Activated CD4-positive, alpha-beta memory T cell treated with anti-CD3 and anti-CD28 coated beads, Interleukin-2, amount 10 ng/mL, durations not matched to agents 7 days and 5 days (primary cell): ENCODE measurements at places on chromosomes 11 and 22. TPM values are rescaled to one million over a fixed set of nuclear protein-coding genes. Genes with fewer than 3 reads are reported as not detected.
A peak's percentile ranks its signal among the peaks of the same experiment; 100 is the strongest.

GRCh38 chr11:64340671-64341335, 799 bp downstream of the CCDC88B start:
- DNase-seq: peak; percentile 84

DNA sequence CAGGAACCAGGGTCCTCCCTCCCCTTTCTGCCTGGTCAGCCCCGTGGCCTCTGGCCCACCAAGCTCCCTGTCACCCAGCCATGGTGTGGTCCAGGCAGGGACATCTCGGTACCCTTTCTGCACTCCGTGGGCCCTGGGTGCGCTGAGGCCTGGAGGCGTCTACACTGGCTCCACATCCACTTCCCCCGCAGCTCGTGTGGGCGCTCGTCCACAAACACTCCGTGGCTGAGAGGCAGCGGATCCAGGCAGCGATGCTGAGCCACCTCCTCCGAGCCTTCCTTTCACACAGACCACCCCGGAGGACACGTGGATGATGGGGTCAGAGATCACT, 16.1 kb downstream of the RNH1 start:
- DNase-seq: no peak

DNA sequence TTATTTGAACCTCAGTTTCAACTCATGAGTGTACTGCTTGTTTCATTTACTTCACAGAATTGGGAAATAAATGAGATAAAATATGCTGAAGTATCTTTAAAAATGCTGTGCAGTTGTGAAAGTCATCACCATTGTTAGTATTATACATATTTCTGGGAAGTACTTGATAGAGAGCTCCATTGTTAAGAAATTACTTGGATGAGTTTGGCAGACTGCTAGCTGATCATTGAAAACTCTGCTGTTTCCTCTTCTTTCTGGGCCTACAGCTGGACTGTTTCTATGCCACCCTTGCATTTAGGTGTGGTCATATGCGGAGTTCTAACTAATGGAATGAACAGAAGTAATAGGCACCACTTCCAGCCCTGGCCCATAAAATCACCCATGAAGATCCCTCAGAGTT, 10.0 kb downstream of the SIK2 start:
- DNase-seq: no peak

GRCh38 chr22:39223091-39223710, 21.6 kb downstream of the PDGFB start:
- no peak for DNase-seq

GRCh38 chr11:102530558-102530957, at the start of gene MMP7:
TSS of gene MMP7 (minus strand) at chr11:102530747. CDS start at chr11:102530700, 47 bp downstream.
- DNase-seq: no peak

DNA sequence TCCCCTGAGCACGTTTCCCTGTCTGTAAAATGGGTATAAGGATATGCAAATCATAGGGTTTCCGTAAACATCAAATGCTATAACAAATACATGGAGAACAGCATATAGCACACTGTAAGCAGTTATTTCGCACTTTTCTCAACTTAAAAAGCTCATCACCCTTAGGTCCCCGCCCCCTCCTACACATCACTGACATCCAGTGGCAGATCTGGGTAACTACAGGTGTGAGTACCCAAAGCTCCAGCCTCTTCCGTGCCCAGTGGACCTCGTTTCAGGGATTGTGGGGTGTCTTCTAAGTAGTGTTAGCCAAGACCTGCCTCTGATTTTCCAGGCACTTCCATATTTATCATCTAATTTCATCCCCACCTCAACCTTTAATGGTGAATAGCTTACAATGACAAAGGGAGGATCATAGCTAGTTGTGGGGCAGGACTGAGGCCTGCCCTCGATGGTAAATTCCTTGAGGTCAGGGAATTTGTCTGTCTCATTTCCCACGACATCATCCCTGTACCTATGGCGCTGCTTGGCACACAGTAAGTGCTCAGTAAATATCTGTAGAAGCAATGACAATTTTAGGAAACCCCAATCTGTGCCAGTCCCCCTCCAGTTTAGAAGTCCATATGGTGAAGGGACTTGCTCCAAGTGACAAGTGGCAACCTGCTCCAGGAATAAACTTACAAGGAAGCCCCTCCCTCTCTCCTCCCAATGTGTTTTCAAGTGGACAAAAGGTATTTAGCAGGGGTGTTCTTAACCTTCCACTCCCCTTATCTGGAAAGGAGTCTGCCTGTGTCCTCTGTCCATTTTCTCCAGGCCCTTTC, 340.5 kb downstream of the TENM4 start:
- DNase-seq: peak; percentile 37

DNA sequence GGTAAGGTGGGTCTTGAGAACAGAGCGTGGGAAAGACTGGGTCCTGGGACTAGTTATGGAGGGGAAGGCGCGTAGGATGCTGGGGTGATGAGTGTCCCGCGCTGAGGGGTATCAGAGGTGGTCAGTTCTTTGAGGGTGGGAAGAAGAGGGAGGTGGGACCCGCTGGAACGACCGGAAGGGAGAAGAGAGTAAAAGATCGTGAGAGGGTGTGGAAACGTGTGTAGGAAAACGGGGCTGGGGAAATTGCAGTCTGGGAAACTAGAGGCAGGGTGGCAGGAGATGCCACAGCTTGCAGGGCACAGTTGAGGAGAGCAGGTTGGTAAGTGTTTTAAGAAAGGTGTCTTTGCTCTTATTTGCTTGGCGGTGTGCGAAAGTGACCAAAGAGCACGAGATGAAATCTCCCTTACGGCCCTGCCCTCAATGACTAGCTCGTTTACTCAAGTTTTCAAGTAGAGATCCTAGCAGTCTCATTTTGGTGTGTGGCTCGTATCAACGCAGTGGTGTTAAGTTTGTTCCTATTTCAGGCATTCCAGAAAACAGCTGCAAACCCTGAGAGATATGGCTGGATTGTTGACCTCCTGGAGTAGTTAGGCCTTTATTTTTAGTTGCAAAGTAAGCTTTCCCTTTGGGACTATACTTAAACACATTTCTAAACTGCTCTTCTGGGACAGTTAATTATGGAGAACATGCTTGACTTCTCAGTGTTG, 615 bp downstream of the STT3A start:
- DNase-seq: no peak

- DNase-seq: no peak
Measured at GRCh38 chr11:85947431-85948272, 92.5 kb downstream of the CCDC83 start.

DNA sequence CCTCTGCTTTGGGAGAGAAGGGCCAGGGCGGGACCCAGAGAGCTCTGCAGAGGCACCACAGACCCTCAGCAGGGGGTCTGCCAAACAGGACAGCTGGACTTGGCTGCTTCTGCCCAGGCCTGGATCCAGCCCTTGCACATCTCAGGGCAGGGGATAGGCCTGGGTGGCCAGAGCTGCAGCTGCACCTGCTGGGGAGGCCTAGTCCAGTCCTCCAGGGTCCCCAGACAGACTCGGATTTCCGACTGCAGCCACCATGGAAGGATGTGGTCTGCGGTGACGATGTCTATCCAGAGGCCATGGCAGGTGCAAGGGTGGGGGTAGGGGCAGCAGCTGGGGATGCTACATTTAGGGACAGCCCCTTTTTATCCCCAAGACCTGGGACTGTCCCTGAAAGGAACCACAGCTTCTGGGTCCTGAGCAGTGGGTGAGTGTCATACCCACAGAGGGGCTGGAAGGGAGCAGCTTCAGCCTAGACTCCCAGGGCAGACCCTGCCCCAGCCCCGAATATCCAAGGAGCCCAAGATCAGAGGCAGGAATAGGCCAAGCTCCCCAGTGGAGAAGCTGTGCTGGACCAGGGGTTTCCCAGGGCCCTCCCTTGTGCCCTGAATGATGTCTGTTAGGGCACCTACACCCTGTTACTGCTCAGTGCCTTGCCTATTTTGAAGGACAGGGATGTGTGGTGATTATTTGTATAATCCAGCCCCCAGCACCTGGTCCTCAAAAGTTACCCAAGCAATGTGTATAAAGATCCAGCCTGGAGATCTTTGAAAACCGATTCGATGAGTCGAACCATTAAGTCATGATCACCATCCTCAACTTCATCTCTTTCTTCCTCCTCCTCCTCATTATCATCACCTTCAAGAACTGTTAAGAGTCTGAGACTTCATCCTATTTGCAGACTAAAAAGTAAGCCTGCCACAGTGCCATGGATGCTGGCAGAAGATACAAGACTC, 2.5 kb upstream of the IGLL5 start:
- DNase-seq: peak; percentile 73

- no peak for DNase-seq
Measured at GRCh38 chr22:39135092-39135896, 17.2 kb downstream of the CBX7 start.

- no peak for DNase-seq
Measured at GRCh38 chr22:43185860-43186261, 1.1 kb downstream of the TTLL12 start.

DNA sequence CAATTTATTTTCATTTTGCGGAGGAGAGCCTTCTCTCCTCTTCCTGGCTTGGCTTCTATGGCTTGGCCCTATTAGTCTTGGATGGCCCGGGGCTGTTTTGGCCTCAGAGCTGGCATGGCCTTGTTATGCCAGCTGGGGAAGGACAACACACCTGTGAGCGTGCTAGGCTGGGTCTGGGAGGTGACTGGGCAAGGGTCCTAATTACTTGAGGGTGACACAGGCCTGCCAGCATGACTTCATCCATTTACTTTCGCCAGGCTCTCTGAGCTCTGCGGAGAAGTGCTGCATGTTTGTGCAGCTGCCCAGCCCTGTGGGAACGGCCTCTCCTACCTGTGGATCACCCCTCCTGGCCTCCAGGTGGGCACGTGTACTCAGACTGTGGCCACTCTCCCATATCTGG, 153.6 kb downstream of the SNX19 start:
- no peak for DNase-seq

GRCh38 chr11:119436711-119437110, 13.7 kb upstream of the THY1 start:
- DNase-seq: no peak

DNA sequence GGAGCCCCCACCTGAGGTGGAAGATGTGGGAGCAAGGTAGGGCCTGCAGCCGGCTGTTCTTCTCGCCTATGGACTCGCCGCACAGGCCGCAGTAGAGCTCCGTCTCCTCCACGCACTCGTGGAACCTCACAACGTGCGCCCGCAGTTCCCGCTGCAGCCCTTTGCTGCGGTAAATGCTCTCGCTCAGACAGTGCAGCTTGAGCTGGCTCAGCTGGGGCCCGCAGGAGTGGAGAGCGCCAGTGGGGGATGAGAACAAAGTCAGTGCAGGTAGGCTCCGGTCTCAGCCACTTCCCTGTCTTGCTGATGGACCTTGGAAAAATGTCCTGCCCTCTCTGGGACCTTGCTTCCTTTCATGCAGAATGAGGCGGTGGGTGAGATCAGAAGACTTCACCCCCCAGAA, 10.2 kb downstream of the RAPSN start:
- no peak for DNase-seq

- DNase-seq: no peak
Measured at GRCh38 chr22:31544481-31545480, 48.4 kb downstream of the SFI1 start.

DNA sequence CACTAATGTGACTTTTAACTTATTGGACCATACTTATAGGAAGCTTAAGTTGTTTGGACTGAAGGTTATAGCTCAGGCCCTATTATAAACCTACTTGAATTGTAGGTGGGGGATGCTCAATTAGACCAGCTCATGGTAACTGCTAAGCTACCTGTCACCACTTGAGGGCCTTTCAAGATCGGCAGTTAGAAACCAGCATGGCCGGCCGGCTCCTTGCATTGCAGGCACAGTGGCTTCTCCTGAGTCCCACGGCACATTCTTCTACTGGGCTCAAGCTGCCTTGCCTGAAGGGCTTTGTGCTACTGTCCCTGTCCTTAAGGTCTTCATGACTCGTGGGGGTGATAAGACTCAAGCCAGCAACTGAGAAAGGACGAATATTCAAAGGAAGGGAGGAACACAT, 70.8 kb downstream of the TBC1D22A start:
- DNase-seq: no peak

DNA sequence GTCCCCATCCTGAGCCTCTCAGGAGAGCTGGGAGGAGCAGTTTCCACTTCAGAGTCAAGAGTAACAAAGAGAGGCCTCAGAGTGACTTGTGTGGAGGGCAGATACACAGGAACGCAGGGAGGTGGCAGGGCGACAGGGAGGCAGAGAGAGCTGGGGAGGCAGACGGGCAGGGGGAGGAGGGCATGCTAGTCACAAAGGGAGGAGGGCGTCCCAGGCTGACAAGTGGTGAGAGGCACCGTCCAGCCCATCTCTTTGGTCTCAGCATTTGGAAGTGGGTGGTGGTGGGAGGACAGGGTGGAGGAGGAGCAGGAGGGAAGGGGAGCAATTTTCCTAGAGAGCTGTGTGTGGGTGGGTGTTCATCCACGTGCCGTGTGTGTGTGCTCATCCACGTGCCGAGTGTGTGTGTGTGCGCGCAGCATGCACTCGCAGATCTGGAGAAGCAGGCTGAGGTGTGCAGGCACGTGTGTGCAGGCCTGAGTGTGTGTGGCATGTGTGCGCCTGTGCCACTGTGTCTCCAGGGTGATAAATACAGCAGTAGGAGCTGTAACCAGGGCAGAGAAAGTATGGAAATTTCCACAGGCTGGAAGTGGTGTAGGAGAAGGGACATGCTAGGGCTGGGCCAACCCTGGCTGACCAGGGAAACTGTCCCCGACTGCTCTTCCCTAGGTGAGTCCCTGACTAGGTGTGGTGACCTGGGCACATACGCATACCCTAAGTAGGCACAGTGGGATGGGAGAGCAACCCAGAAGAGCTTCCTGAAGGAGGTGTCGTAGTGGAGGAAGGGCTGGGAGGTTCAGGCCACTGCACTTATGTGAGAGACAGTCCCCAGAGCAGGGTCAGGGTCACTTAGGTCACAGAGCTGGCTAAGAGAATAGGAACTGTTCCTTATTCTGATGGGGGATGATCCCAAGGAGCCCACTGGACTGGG, 7.3 kb upstream of the PDE2A start:
- no peak for DNase-seq

DNA sequence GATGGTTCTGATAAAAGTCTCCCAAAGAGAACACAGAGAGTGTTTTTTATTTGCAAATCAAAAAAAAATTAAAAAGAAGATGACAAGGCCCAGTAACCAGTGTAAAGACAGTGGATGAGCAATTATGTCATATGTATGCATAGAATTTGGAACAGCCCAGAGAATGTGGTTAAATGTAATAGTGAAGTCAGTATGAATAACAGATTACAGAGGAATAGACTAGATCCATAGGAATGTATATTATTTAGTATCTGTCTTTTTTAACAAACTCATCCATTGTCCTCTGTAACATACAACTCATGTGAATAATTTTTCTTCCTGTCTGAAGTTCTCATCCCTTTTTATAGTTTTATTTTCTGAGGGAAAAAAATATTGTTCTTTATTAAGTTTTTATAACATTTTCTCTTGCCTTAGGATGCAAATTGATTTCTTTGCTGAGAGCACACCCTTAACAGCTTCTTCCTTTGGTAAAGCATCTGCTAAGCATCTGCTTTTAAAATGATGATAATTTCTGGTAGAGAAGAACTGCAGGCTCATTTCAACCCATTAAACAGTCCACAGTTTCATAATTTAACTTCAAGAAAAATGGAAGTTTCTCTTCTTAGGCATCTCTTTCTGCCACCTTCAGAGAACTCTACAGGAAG, 266.5 kb upstream of the MTNR1B start:
- DNase-seq: no peak

- DNase-seq: no peak
Measured at GRCh38 chr22:18110194-18110953, at the start of gene TUBA8. TSS of gene TUBA8 (plus strand) at chr22:18110809. CDS start at chr22:18110866, 57 bp downstream.

The SERHL2 gene
- total RNA-seq: 0.81 TPM

The KLHL35 gene
- 1.0 TPM for total RNA-seq

The ACR gene
- not detected for total RNA-seq

The SULT4A1 gene
- total RNA-seq: not detected

The OLFML1 gene
- not detected for total RNA-seq

The NTM gene
- not detected for total RNA-seq

The SPON1 gene
- total RNA-seq: 0.45 TPM

The DCHS1 gene
- 0.23 TPM for total RNA-seq

The GGT5 gene
- total RNA-seq: not detected

The ZBTB16 gene
- 11.0 TPM for total RNA-seq

The INSC gene
- 0.18 TPM for total RNA-seq
